Non-pigmented ciliary epithelial cell (primary cell): ENCODE measurements at places on chromosomes 16 and 17.

GRCh38 chr17:4534515-4534914 lies 20.7 kb downstream of the MYBBP1A start:
- DNase-seq: no peak

DNA sequence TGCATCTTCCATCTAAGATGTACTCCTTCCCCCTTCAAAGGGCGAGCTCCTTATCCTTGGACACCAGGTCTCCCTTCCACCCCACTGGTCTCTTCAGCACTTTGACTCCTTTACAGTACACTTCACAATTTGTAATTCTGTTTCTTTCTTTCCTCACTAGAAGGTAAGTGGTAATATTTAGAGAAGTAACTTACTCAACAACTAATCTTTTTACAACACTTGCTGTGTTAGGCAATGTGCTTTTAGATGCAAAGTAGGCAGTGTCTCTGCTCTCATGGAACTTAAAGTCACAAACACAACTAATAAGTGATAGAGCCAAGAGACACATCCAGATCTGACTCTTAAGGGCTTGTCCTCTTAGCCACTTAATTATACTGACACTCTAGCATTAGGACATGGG lies 6.4 kb downstream of the SIAH1 start:
- DNase-seq: no peak

DNA sequence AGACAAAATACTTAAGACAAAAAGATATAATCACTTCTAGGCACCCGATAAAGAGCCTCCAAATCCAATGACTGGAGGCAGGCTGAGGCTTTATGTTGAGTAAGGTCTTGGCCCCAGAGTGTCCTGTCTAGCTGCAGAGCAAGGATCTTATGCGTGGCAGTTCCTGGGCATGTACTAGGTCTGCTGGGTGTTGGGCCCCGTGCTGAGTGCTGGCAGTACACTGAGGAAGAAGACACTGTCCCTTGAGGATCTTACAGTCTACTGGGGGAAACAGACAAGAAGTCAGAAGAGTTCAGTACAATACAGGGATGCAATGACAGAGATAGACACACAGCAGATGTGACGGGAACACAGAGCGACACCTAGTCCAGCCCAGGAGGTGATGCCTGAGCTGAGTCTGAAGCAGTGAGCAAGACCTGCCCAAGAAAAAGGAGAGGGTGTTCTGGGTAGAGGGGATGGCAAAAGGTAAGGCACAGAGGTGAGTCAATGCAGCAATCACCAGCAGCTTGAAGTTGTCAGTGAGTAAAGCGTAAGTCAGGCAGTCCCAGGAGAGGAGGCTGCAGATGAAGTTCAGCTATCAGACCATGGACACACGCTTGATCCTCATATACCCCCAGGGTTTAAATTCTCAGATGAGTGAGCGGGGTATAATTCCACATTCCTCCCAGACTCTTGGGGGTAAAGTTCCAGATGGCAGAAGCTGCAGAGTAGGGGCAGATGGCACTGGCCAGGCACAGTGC lies 18.1 kb downstream of the MAP3K14 start:
- no peak for DNase-seq

DNA sequence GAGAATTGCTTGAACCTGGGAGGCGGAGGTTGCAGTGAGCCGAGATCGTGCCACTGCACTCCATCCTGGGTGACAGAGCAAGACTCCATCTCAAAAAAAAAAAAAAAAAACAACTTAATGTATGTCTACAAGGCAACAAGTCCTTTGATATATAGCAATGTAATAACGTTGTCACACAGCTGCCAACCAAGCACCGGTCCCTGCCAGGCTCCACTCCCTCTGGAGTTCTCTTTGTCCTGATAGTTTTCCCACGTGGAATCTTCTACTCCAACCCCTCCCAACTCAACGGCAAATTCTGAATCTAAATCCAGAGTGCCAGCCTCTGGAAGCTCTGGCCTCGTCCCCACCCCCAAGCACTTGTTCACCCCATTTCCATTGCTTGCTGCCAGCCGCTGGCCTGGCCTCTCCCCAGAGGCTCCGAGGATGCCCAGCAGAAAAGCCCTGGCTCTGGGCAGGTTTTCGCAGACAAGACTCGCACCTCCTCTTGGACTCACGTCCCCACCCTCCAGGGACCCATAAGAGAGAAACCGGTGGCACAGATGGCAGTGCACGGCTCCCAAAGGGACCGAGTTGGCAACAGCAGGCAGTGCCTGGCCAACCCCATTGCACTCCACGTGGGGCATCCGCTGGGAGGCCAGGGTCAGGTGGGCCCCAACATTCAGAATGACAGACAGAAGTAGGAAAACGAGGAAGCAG lies 15.9 kb upstream of the CBX2 start:
- no peak for DNase-seq

- no peak for DNase-seq
These were observed 24.4 kb downstream of the TBX4 start for GRCh38 chr17:61476476-61477203.

DNA sequence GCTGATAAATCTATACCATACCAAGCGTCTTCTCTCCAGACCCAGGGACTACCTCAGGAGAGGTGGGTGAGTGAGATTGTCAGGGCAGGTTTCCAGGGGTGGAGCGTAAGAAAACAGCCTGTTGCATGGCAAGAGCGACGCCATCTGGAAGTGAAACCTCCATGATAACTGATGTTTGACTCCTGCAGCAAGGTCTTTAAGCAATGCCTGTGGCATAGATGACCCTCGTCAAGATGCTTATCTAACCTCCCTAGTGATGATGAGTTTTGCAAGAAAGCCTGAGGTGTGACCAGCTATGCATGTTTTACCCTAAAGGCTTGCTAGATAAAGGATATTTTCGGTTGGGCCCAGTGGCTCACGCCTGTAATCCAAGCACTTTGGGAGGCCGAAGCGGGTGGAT lies 71.6 kb downstream of the GSG1L start:
- DNase-seq: no peak

- DNase-seq: no peak
These were observed 2.0 kb downstream of the MAZ start for GRCh38 chr16:29808219-29808900.

GRCh38 chr16:89455178-89455577 lies 35.2 kb downstream of the ANKRD11 start:
- DNase-seq: no peak

- no peak for DNase-seq
These were observed 62.4 kb upstream of the MED9 start for GRCh38 chr17:17414341-17414805.

DNA sequence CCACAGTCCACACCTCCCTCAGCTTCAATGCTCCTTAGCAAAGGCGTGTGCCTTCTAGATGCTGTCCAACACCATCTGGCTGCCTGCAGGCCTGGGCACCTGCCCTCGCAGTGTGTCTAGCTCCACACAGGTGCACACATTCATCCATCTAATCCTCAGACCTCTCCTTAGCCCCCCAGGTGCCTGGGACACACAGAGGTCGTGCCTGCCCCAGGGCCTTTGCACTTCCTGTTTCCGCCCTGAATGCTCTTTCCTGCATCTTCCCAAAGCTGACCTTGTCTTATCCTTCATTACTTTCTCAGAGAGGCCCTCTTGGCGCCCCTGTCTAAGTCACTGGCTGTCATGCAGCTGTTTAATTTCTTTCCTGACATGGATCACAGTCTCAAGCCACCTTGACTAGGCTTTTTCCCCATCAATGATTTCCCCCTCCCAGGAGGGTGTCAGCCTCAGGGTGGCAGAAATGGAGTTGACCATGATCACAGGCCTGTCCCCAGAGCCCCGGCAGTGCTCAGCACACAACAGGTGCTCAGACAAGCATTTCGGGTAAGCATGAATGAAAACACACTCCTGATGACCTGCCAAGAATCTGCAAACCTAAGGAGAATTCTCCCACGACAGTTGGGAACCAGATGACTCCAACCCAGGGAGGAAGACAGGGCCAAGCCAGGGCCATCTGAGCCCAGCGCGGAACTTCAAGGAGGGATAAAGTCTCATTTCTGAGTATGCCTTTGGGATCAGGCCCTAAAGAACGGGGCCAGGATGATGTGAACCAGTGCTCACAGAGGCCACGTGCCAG lies 76.3 kb downstream of the LITAF start:
- no peak for DNase-seq

- DNase-seq: no peak
These were observed 581 bp downstream of the PRKCA start for GRCh38 chr17:66302761-66303626.

GRCh38 chr16:68116256-68116867 lies 31.2 kb downstream of the NFATC3 start:
- no peak for DNase-seq

GRCh38 chr16:75305364-75306098 lies 54.1 kb upstream of the BCAR1 start:
- DNase-seq: peak; percentile 100

DNA sequence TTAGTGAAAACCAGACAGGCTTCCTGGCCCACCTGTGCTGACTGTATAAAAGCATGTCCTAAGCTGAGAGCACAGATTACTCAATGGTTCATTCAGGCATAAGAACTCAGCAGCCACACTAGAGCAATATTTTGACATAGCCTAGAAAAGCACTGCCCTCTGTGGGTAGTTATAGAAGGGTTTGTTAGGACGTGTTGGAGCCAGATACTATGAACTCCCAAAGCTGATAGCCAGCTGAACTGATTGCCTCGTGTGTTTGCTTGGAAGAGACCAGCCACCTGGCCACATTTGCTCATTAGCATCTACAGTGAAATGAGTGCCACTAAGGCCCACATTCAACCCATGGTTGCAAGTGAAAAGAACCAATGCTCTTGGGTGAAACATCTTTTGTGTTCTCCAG lies 30.8 kb upstream of the ABCA5 start:
- peak; percentile 1 for DNase-seq

DNA sequence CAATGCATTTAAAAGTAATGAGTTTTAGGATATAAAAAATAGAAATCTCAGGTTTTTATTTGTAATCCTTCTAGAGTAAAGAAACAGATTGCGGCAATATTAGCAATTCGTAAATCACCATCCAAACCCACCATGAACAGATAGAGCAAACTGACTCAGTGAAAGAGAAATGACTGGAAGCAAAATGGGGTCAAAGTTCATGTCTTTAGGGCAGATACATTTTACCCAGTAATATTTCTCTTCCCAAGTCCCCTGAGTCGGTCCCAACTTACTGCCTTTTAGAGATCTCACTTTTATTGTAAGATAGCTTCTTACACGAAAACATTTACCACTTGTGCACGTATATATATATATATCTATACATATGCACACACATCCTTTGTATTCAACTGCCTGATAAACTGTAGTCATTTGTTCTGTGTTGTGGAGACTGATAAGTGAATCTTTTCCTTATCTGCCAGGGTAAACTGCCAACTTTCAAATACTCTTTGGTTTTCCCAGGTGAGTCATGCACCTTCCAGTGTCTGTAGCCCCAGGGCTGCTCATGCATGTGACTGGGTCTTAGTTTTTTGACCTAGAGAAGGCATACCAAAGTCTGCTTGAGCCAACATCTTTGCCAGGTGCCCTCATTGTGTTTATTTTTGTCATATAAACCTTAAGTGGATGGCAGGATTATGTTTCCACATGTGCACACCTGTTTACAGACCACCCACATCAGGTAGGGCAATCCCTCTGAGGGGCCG lies 7.8 kb upstream of the IRF8 start:
- no peak for DNase-seq

DNA sequence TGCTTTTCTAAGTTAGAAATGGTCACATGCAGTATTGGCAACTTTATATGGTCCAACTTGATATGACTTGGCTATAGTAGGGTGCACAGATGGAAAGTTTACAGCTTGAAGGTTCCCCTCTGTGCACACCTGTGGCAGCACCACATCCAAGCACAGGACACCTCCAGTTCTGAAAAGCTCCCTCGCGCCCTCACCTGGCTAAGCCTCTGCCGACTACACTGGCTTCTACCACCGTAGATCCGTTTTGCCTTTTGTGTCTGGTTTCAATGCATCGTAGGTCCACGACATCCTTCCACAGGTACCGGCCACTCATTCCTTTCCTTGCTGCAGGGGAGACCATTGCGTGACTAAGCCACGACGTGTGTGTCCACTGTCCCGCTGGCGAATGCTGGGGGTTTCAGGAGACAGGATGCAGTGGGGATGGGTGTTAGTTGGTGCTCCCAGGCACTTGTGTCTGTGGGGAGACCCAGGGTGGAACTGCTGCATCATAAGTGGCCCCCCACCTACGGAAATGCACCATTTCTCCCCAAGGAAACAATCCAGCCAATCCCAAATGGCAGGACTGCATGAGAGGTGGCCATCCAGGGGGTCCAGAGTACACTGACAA lies 4.9 kb upstream of the RASD1 start:
- no peak for DNase-seq

DNA sequence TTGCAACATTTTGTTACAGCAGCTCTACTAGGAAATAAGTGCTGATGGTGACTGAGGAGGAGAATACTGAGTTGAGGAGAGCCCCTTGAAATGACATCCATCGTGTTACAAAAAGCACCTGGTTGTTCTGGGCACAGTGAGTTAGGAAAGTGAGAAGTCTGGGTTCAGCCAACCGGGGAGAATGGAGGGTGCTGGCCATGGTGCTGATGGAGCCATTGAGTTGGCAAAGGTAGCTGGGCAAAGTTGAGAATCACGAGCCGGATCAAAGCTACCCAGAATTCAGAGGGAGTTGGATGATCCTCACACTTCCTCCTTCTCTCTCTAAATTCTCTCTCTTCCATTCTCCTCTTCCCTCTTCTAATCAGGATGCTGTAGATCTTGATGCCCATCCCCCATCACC lies 35.0 kb upstream of the ASIC2 start:
- DNase-seq: no peak

- no peak for DNase-seq
These were observed at the start of gene UNC45B for GRCh38 chr17:35147375-35147905. UNC45B (plus strand) TSS chr17:35147817; CDS start chr17:35148264, 447 bp downstream.

- DNase-seq: no peak
These were observed 19.0 kb upstream of the LHX1 start for GRCh38 chr17:36918211-36918691.

DNA sequence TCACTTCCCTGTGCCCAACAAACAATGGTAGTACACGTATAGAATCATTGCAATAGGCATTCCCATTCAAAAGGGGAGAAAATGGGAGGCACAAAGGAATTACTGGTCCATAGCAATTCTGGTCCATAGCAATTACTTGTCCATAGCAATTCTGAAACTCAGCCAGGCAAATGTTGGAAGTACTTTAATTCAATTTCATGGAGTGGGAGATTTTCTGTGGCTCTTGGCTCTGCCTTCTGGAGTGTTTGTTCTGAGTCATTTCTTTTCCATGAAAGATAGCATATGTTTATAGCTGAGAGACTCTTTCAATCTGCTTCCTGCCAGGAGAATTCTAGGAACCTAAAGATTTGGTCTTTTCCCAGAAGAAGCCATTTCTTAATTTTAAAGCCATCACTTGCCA lies 182.8 kb upstream of the ELAC2 start:
- no peak for DNase-seq

GRCh38 chr17:72143245-72143644 lies 22.4 kb downstream of the SOX9 start:
- no peak for DNase-seq

GRCh38 chr16:88597856-88598491 lies 27.8 kb downstream of the ZC3H18 start:
- no peak for DNase-seq

GRCh38 chr16:8634991-8635736 lies 13.7 kb downstream of the METTL22 start:
- DNase-seq: no peak

- DNase-seq: no peak
These were observed 22.9 kb downstream of the ACSF3 start for GRCh38 chr16:89116341-89117226.

- DNase-seq: no peak
These were observed 5.0 kb downstream of the CHMP6 start for GRCh38 chr17:80996422-80997305.
